ENCODE measurements at places on chromosomes 13 and 19. TPM values are rescaled to one million over a fixed set of nuclear protein-coding genes. Genes with fewer than 3 reads are reported as not detected.

The GRK1 gene
- total RNA-seq = 0.41 TPM

The DCT gene
- total RNA-seq = 0.18 TPM

The MRI1 gene
- total RNA-seq = 29.0 TPM

DNA sequence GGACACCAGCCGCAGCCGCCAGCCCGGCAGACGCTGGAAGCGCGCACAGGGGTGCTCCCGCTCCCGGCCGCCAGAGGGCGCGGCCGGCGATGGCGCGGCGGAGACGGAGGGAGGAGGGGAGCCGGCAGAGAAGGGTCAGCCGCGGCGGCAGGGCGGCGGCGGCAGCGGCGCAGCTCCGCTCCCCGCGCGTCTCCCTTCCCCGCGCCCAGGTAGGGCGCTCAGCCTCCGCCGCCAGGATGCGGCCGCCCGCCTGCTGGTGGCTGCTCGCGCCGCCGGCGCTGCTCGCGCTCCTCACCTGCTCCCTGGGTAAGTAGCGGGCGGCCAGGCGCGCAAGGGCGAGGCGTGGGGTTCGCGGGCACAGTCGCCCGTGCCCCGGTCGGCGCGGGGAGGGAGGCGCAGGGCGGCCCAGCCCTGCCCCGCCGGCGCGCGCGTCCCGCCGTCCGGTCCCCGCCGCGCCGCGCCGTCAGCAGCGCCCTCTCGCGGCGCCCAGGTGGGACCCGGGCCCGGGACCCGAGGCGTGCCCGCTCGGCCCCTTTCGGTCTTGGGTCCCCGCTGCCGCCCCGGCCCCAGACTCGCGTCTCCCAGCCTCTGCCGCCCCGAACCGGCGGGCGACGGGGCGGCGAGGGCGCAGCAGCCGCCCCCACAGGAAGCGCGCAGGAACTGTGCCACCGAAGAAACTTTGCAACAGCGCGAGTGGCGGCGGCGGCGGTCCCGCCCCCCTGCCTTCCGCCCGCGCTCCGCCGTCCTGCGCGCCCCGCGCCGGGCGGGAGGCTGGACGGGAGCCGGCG is at the start of gene B3GLCT:
Gene B3GLCT (plus strand): TSS at position 127 of the 788 bp plus-strand sequence. CDS start 110 bp downstream, at position 237.
- H3K4me3 ChIP-seq = peak within 1 kb of the TSS; percentile 74
- DNase-seq = peak; percentile 76
- H3K27me3 ChIP-seq = no peaks in the 10 kb centered on the region
- H3K36me3 ChIP-seq = no peaks in the 10 kb centered on the region
- peaks cover 17% of the 10 kb centered on the region for H3K4me1 ChIP-seq

GRCh38 chr13:110523180-110523579 is 38.3 kb downstream of the RAB20 start:
- H3K36me3 ChIP-seq = no peaks in the 10 kb centered on the region
- H3K27ac ChIP-seq = no peak overlapping the region
- H3K4me1 ChIP-seq = peaks cover 24% of the 10 kb centered on the region
- DNase-seq = no peak
- no peak overlapping the region for H3K4me3 ChIP-seq

GRCh38 chr19:2478278-2478755 is 2.4 kb downstream of the GADD45B start:
- no peak for DNase-seq
- H3K27ac ChIP-seq = peak overlapping the region; percentile 98
- no peaks in the 10 kb centered on the region for H3K36me3 ChIP-seq
- no peaks in the 10 kb centered on the region for H3K27me3 ChIP-seq
- H3K4me3 ChIP-seq = peak overlapping the region; percentile 95

DNA sequence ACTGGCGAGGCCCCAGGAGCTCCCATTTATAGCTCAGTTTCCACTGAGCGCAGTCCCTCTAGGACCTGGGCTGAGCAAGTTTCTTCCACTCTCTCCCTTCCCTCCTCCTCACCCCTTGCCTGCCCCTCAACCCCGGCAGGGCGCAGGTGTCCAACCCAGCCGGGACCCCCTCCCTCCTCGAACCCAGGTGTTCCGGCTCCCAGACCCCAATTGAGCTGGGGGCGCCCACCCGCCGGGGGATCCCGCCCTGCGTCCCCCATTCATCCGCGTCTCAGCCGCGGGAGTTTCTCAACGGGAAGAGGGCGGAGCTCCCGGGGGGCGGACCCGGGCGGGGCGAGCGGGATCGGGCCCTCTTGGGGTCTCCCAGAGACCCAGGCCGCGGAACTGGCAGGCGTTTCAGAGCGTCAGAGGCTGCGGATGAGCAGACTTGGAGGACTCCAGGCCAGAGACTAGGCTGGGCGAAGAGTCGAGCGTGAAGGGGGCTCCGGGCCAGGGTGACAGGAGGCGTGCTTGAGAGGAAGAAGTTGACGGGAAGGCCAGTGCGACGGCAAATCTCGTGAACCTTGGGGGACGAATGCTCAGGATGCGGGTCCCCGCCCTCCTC is at the start of gene KIRREL2:
Gene KIRREL2 (plus strand): TSS at position 366 of the 604 bp plus-strand sequence. CDS start 209 bp downstream, at position 575.
- peak within 1 kb of the TSS; percentile 69 for H3K4me3 ChIP-seq
- H3K36me3 ChIP-seq = no peaks in the 10 kb centered on the region
- peak; percentile 63 for DNase-seq
- peaks cover 23% of the 10 kb centered on the region for H3K4me1 ChIP-seq
- H3K27me3 ChIP-seq = peaks cover 90% of the 10 kb centered on the region

DNA sequence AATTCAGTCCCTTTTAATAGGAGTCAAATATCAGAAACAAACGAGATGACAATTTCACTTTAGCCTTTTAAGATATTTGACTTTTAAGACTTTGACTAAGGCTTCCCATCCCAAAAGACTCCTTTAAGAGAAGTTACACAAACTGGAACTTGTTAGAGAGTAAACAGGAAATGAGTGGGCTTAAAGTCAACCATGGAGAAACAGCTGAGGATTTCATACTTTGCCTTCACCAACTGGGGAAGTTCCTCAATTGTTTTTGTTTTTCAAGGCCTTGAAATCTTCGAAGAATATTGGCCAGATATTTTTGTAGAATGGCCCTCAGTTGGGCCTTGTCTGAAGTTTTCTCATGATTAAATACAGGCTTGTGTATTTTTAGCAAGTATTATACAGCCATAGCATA is 227.3 kb downstream of the POU4F1 start:
- peaks cover 3% of the 10 kb centered on the region for H3K27me3 ChIP-seq
- no peaks in the 10 kb centered on the region for H3K4me1 ChIP-seq
- DNase-seq = no peak
- H3K36me3 ChIP-seq = no peaks in the 10 kb centered on the region
- H3K27ac ChIP-seq = no peak overlapping the region

DNA sequence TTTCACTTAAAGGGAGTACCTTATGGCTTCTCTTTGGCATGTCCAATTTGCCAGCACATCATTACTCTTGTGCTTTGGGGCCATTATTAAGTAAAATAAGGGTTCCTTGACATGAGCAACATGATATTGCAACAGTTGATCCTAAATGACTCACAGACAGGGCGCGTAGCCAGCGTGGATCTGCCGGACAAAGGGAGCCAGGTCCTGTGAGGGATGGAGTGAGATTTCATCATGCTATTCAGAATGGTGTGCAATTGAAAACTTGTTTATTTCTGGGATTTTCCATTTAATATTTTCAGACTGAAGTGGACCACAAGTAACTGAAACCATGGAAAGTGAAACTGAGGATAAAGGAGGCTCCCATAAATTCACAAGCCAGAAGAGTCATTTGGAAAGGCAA is 48.6 kb upstream of the WASF3 start:
- no peak overlapping the region for H3K27ac ChIP-seq
- H3K4me1 ChIP-seq = no peaks in the 10 kb centered on the region
- no peak overlapping the region for H3K4me3 ChIP-seq
- DNase-seq = no peak
- no peaks in the 10 kb centered on the region for H3K27me3 ChIP-seq
- H3K36me3 ChIP-seq = peaks cover 2% of the 10 kb centered on the region

DNA sequence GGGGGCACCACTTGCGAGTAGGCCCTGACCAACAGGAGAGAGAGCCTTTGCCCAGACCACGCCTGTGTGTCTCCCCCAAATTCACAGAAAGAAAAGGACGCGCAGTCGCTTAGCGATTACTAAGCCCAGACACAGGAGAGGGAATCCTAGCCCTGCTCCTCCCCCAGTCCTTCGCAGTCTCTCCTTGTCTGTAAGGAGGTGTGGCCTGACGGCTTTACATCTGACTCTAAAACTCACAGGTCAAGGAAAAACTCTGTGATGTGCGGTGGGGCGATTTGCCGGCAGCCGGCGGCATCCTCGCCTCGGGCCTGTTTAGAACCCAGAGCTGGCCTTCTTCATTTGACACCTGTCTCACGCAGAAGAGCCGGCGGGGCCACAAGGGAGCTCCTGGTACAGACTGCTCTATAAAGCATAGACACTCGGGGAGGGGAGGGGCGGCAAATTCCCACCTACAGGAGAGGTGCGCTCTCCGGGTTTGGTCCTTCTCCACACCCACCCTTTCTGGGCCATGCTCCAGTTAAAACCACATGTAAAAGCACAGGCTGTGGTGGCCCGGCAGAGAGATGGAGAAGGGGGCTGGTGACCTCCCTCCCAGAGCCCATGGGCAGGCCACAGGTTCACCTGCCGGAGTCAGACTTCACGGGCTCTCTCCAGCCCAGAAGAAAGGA is 17.8 kb downstream of the GPR12 start:
- H3K27ac ChIP-seq = no peak overlapping the region
- no peak overlapping the region for H3K4me3 ChIP-seq
